ENCODE measurements at places on chromosomes 1 and 21. TPM values are rescaled to one million over a fixed set of nuclear protein-coding genes. Genes with fewer than 3 reads are reported as not detected.

SYNJ1 gene
- total RNA-seq: 8.6 TPM

ZNF670 gene
- 7.4 TPM for total RNA-seq

SPTA1 gene
- 0.88 TPM for total RNA-seq

CATSPERE gene
- 2.2 TPM for total RNA-seq

SYDE2 gene
- total RNA-seq: 42.4 TPM

DSCAM gene
- not detected for total RNA-seq

TMEM50B gene
- total RNA-seq: 41.1 TPM
